Tibial artery (tissue), 4 donors: ENCODE measurements at places on chromosomes 1 and 21.
A peak's percentile ranks its signal among the peaks of the same experiment; 100 is the strongest.

DNA sequence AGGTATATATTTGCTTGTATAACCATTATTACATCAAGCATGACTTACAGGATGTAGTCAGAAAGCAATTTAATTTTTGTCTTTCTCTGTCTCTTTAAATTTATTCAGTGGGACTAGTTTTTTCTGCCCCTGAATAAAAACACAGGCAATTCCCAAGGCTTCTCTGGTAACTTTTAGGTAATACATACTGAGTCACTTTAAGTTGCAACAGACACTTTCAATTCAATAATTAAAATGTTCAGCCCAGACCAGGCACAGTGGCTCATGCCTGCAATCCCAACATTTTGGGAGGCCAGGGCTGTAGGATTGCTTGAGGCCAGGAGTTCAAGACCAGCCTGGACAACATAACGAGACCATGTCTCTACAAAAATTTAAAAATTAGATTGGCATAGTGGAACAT is 12.3 kb downstream of the SLC44A3 start:
- DNase-seq: no peak
- no peaks in the 10 kb centered on the region for H3K36me3 ChIP-seq
- no peaks in the 10 kb centered on the region for H3K4me1 ChIP-seq
- no peak overlapping the region for H3K4me3 ChIP-seq
- no peak overlapping the region for H3K27ac ChIP-seq

GRCh38 chr1:99737016-99737415 is 29.4 kb downstream of the FRRS1 start:
- no peak overlapping the region for H3K27ac ChIP-seq
- H3K27me3 ChIP-seq: no peaks in the 10 kb centered on the region
- DNase-seq: no peak
- H3K4me1 ChIP-seq: no peaks in the 10 kb centered on the region
- H3K4me3 ChIP-seq: no peak overlapping the region

- no peak for DNase-seq
- H3K27ac ChIP-seq: no peak overlapping the region
- no peak overlapping the region for H3K4me3 ChIP-seq
- peaks cover 27% of the 10 kb centered on the region for H3K4me1 ChIP-seq
Observed at GRCh38 chr1:8460132-8460544, 142.2 kb downstream of the SLC45A1 start.

DNA sequence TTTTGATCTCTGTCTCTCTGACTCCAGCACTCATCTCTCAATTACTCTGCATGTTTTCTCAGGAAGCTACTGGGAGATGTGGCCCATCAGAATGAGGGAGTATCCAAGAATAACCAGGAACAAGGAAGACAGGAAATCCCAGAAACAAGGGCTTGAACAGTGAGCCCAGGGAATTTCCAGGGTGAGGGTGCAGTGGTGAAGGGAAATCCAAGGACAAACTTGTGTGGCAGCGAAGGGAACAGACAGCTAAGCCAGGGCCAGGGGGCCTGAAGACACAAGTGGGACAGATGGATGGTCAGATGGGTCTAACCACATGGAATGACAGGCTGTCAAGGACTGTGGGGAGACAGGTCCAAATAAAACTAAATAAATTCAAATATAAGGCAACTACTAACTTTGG is 121.8 kb upstream of the ERRFI1 start:
- H3K36me3 ChIP-seq: no peaks in the 10 kb centered on the region
- DNase-seq: no peak
- H3K27me3 ChIP-seq: no peaks in the 10 kb centered on the region
- no peak overlapping the region for H3K27ac ChIP-seq
- no peaks in the 10 kb centered on the region for H3K4me1 ChIP-seq

DNA sequence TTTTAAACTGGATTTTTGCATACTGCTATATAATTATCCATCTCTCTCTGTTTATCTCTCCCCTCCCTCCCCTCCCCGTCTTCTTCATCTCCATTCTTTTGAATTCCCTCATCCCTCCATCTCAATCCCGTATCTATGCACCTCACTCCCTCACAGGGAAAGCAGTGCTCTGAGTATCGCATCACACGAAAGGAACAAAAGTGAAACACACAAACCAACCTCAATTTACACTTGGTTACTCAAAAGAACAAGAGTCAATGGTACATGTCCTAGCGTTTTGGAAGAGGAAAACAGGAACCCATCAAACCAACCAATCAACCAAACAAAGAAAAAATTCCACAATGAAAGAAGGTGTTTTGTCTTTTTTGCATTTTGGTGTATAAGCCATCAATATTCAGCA is 115.1 kb downstream of the NBPF12 start:
- no peak overlapping the region for H3K4me3 ChIP-seq
- H3K27me3 ChIP-seq: no peaks in the 10 kb centered on the region
- no peaks in the 10 kb centered on the region for H3K4me1 ChIP-seq
- no peak overlapping the region for H3K27ac ChIP-seq
- DNase-seq: no peak
- H3K36me3 ChIP-seq: no peaks in the 10 kb centered on the region

GRCh38 chr1:203126151-203126865 is 1.2 kb upstream of the ADORA1 start:
- H3K27me3 ChIP-seq: no peaks in the 10 kb centered on the region
- no peak overlapping the region for H3K4me3 ChIP-seq
- no peaks in the 10 kb centered on the region for H3K36me3 ChIP-seq
- no peak overlapping the region for H3K27ac ChIP-seq

DNA sequence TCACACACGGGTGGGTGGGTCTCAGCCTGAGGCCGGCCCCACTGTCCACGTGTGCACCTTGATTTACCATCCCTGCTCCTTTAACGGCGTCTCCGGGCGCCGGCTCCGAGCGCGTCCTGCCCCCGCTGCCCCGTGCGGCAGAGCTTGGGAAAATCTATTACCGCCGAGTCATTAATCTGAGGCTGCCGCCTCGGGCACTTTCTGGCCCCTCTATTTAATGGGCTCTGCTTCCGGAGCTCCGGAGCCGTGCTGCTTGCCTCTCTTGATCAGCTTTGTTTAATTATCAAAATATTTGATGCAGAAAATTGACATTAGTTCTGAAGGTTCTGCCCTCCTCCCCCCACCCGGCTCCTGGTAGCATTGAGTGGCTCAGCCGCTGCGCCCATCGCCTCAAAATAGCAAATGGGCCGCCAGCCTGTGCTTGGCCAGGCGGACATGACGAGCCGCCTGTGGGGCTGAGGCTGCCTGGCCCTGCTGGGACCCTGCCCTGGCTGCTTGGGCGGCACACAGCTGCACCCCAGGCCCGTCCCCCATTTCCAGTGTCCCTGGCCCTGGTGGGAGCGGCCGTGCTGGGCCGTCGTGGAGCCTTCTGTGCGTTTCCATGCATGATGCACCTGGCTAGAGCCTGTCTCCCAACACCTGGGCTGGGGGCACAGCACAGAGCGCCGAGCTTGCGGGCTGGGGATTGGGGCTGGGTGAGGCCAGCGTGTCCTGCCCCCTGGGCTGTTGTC is 81.6 kb upstream of the TTC34 start:
- H3K4me1 ChIP-seq: no peaks in the 10 kb centered on the region
- H3K4me3 ChIP-seq: no peak overlapping the region
- peaks cover 17% of the 10 kb centered on the region for H3K27me3 ChIP-seq
- no peaks in the 10 kb centered on the region for H3K36me3 ChIP-seq

DNA sequence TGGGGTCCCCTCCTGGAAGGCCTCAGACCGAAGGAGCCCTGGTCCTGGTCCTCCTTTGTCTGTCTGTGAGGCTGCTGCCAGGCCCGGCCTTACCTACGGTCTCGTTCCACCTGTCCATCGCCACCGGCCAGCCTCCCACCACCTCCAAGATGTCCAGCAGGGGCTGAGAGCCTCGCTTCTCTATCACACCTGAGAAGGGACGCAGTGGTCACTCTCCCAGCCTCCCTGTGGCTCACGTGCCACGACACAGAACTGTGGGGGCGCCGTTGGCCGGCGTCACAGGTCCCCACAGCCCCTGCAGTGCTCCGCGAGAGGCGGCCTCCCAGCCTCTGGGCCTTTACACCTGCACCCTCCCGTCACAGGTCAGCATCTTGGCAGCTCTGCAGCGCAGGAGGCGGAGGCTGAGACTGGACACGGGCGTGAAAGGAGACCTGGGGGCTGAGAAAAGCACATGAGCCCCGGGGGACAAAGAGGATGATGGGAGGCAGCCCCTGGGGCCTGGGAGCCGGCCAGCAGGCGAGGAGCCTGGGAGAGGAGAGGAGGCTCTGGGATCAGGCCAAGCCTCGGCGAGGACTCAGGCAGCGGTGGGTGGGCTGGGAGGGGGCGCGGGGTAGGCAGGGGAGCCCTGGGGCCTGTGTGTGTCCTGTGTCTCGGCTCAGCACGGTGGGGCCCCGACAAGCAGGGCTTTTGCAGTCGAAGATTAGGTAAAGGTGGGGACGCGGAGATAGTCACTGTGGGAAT is 20.5 kb downstream of the PRXL2B start:
- H3K27me3 ChIP-seq: peaks cover 89% of the 10 kb centered on the region
- no peak overlapping the region for H3K4me3 ChIP-seq

- peak; percentile 66 for DNase-seq
- H3K4me1 ChIP-seq: no peaks in the 10 kb centered on the region
- no peak overlapping the region for H3K4me3 ChIP-seq
- H3K27me3 ChIP-seq: no peaks in the 10 kb centered on the region
Observed at GRCh38 chr1:111227851-111228747, 586 bp downstream of the CHI3L2 start.

DNA sequence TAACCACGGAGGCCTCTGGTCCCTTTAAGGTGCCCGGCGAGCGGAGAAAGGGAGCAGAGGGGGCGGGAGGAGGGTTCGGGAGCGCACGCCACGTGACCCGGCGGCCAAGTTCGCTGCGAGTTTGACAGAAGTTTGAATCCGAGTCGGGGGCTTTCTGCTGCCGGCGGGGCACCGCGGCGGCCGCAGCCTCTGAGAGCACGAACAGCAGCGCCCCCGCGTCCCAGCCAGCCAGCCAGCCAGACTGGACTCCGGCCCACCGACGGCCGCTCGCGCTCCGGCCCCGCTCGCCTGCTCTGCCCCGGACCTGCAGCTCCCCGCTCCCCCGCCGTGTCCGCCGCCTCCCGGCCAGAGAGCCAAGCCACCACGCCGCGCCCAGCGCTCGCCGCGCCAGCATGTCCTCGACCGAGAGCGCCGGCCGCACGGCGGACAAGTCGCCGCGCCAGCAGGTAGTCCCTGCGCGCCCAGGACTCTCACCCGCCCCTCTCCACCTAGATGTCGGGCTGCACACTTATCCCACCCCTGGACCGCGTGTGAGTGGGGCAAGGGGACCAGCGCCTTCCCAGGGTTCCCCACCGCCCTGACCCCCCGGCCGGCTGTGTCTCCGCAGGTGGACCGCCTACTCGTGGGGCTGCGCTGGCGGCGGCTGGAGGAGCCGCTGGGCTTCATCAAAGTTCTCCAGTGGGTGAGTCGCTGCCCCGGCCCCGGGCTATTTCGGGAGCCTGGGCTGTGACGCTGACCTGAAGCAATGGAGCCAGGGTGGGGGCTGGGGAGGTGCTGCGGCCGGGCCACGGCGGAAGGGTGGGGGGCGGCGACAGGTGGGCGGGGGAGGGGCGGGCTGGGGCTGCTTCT is at the start of gene SYPL2:
TSS of gene SYPL2 (plus strand) at position 95 of the 849 bp plus-strand sequence. CDS start at position 393, 298 bp downstream.
- peaks cover 19% of the 10 kb centered on the region for H3K4me1 ChIP-seq
- peak within 1 kb of the TSS; percentile 73 for H3K27ac ChIP-seq
- H3K27me3 ChIP-seq: peaks cover 14% of the 10 kb centered on the region

- no peaks in the 10 kb centered on the region for H3K27me3 ChIP-seq
- no peak overlapping the region for H3K4me3 ChIP-seq
- no peaks in the 10 kb centered on the region for H3K4me1 ChIP-seq
Observed at GRCh38 chr1:3439346-3440299, 14.8 kb upstream of the ARHGEF16 start.

DNA sequence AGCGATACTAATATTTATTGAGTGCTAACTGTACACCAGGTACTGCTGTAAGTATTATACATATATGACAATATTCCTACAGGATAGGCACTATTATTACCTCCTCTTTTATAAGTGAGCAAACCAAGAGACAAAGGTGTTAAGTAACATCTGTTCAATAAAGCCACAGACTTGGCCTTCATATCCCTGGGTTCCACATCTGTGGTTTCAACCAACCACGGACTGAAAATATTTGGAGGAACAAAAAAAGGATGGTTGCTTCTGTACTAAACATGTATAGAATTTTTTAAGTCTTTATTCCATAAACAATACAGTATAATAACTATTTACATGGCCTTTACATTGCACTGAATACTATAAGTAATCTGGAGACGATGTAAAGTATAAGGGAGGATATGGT is 95.1 kb downstream of the RERE start:
- H3K27ac ChIP-seq: no peak overlapping the region
- no peak for DNase-seq
- no peaks in the 10 kb centered on the region for H3K4me1 ChIP-seq
- H3K4me3 ChIP-seq: no peak overlapping the region

- H3K4me3 ChIP-seq: no peak overlapping the region
- DNase-seq: no peak
- H3K4me1 ChIP-seq: no peaks in the 10 kb centered on the region
- H3K27ac ChIP-seq: no peak overlapping the region
Observed at GRCh38 chr1:236421022-236421421, 26.9 kb downstream of the EDARADD start.

DNA sequence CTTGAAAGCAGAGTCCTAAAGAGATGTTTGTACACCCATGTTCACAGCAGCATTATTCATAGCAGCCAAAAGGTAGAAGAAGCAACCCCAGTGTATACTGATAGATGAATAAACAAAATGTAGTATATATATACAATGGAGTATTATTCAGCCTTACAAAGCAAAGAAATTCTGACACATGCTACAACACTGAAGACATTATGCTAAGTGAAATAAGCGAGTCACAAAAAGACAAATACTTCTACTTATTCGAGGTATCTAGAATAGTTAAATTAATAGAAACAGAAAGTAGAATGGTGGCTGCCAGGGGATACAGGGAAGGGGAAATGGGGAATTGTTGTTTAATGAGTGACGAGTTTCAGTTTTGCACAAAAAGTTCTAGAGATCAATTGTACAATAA is 23.5 kb downstream of the COP1 start:
- DNase-seq: no peak
- no peak overlapping the region for H3K27ac ChIP-seq
- peaks cover 9% of the 10 kb centered on the region for H3K4me1 ChIP-seq
- peaks cover 6% of the 10 kb centered on the region for H3K36me3 ChIP-seq

GRCh38 chr1:7373251-7373650 is 397.8 kb upstream of the VAMP3 start:
- no peak overlapping the region for H3K27ac ChIP-seq
- no peak for DNase-seq

DNA sequence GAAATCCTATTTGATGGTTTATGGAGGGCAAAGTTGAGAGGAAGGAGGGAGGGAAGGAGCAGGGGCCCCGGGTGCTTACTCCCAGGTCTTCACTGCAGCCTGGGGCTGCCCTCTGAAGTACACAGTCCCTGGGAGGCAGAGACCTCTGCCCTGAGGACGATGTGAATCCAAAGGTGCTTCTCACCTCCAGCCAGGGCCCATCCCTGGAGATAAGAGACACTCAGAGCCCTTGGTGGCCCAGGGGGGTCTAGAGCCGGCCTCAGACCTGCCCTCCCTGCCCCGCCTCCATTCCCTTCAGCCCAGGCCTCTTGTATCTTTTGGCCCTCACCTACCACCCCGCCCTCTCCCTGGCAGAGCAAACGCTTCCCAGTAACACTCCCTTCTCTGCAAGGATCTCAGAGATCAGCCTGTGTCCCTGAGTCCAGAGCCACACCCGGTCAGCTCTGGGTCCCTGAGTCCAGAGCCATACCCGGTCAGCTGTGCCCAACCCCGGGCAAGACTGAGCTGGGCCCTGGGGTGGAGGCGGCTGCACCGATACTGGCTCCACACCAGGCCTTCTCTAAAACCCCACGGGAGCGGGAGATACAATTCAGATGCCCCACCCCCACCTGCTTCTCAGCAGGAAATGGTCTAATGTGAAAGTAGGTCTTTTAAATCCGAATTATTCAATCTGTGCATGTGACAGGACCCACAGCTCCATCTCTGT is 3.6 kb upstream of the GNB1 start:
- no peak overlapping the region for H3K4me3 ChIP-seq
- no peak for DNase-seq
- no peaks in the 10 kb centered on the region for H3K4me1 ChIP-seq
- no peaks in the 10 kb centered on the region for H3K36me3 ChIP-seq
- H3K27ac ChIP-seq: no peak overlapping the region

GRCh38 chr1:193060406-193060805 is 994 bp downstream of the RO60 start:
- DNase-seq: no peak
- no peaks in the 10 kb centered on the region for H3K4me1 ChIP-seq
